ENCODE measurements at places on chromosomes 7 and 10. TPM values are rescaled to one million over a fixed set of nuclear protein-coding genes. Genes with fewer than 3 reads are reported as not detected.

The CLDN4 gene
- total RNA-seq = 0.19 TPM

The FAM200A gene
- total RNA-seq = 5.9 TPM

The LIPF gene
- total RNA-seq = not detected

The CFAP46 gene
- total RNA-seq = not detected

The PPP1R9A gene
- total RNA-seq = 7.4 TPM

The AQP1 gene
- total RNA-seq = 680 TPM

DNA sequence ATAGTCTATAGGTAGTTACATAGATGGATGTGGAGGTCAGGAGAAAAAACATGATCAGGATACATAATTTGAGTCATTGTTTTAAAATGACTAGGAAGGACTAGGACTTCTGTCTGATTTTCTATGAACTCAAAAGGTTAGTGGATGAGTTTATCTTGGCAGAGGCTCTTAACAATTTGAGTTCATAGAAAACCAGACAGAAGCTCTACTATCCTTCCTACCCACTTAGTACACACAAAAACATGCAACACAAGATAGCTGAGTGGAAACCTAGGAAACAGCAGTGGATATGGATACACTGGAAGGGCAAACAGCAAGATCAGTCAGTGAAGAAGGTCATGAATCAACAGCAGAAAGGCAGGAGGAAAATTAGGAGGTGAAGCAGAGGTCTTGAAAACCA, 84.6 kb downstream of the VPS50 start:
- DNase-seq = no peak

DNA sequence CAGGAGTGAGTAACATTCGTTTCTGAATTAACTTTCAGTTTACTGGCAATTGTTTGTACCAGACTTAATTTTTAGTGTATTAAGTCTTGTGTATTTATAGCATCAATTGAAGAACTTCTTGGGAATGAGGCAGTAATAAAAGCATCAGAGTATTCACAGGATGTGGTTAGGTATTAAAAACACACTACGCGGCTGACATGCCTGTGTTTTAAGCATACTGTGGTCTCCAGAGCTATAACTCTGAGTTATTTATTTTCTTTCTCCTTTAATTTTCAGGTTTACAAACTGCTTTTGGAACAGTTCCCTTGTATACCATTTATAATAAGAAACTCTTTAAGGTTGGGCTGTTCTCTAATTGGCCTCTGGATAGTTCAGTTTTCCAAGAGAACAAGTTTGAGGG, 626.1 kb upstream of the NRG3 start:
- DNase-seq = no peak

GRCh38 chr10:33434933-33435332, 100.5 kb upstream of the NRP1 start:
- DNase-seq = no peak

- DNase-seq = no peak
These were observed 335.3 kb downstream of the GLRX3 start for GRCh38 chr10:130471486-130471885.

GRCh38 chr7:52569151-52569550, 466.3 kb upstream of the POM121L12 start:
- no peak for DNase-seq

DNA sequence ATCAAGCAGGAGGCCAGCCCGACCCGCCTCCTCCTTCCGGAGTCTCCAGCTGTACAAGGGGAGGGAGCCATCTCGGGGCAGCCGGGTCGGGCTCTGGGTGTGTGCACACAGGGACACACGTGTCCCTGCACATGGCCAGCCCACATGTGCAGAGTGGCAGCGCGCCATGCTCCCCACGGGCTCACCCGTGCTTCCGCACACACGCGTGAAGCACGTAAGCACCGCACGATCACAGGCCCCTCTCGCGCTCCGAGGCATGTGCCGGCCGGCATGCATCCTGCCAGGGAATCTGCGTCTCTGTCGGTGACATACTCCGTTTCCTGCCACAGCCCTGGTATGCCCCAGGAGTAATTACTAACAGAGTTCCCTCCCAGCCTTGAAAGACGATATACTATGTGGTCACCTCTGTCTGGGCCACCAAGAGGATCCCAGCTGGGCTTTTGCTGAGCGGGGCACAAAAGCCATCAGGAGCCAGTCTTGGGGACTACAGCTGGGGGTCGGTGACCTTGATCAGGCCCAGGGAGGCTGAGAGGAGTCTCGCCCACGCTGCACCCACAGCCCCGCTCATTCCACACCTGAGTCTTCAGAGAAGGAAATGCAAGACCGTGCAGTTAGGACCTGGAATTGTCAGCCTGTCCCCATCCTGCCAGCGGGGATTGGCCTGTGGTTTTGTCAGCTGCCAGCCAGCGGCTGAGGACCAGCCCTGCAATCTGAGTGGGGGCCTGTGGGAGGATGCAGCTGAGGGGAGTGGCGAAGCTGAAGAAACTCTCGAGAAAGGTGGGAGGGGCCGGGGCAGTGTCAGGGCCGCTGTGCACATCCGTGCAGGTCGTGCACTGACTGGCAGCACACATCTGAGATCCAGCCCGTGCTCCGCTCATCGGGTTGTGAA, 11.0 kb upstream of the LFNG start:
- DNase-seq = peak; percentile 84

DNA sequence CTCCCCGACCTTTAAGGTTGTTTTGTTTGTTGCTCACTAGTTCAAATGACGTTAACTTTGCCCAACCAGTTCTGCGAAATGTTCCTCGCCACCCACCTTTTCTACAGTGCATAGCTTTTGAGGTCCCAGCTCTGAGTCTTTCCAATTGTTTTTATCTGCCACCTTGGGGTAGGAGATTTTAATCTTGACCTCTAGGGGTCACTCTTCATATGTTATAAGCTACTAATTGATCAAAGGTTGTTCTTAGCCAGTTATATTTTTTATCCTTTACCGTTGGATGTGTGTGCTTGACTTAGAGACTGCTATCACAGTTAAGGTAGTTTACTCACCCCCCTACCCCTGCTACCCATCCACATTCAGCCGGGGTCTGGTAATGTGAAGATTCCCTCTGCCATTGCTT, 372.4 kb downstream of the SUGCT start:
- DNase-seq = no peak

DNA sequence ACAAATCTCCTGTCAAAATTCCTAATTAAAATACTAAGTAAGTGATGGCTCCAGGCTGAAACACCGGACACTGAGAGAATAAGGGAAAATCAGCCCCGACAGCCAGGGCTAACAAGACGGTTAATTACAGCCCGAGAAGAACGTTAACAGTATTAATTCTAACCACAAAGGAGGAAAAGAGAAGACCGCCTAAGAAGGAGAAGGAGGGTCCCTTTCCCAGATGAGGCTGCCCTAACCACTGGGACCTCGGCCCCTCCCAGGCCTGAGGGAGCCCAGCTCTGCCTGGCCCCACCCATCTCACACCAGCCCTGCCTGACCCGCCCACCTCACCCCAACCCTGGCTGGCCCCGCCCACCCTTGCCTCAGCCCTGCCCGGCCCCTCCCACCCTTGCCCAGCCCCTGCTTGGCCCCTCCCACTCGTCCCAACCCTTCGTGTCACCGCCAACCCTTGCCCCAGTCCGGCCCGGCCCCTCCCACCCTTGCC, 51.3 kb downstream of the PWWP2B start:
- peak; percentile 89 for DNase-seq

DNA sequence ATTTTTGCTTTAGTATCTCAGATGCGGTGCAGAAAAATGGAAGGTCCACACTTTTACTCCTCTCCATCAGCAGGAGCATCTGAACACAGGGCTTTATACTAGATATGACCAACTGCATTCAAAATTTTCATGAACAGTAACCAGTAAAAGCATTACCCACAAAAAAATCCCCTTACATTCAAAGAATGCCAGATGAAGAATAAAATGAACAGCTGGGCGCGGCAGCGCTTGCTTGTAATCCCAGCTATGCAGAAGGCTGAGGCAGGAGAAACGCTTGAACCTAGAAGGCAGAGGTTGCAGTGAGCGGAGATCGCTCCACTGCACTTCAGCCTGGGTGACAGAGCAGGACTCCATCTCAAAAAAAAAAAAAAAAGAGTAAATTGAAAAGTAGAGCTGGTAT, 3.1 kb downstream of the SAR1A start:
- DNase-seq = no peak

DNA sequence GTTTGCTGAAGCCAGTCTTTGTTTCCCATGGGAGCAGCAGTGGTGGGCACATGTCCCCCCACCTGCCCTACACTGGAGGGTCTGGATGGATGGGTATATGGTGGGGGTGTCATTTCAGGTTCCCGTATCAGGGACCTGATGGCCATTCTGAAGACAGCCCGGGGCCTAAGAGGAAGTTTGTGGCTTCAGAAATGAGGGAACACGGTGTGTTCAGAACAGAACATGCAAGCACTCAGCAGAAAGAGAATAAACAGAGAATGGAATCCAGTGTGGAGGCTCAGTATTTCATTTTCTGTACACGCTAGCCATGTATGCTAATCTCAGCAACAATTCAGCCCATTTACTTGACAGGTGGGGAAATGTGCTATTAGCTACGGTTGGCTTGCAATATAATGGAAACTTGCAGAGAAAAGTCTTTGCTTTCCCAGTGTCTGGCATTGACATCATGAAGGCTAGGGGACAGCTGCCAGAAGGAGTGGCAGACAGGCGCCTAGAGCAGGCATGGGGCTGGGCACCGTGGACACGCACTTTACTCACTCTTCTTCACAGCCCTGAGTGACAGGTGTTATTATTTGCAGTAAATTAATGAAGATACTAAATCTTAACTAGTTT, 98.6 kb downstream of the ELMO1 start:
- DNase-seq = no peak

GRCh38 chr7:47677664-47678063, 95.8 kb upstream of the TNS3 start:
- DNase-seq = no peak

GRCh38 chr10:117929327-117930067, 117.2 kb downstream of the RAB11FIP2 start:
- no peak for DNase-seq

GRCh38 chr10:49599546-49599945, 10.6 kb upstream of the SLC18A3 start:
- no peak for DNase-seq

DNA sequence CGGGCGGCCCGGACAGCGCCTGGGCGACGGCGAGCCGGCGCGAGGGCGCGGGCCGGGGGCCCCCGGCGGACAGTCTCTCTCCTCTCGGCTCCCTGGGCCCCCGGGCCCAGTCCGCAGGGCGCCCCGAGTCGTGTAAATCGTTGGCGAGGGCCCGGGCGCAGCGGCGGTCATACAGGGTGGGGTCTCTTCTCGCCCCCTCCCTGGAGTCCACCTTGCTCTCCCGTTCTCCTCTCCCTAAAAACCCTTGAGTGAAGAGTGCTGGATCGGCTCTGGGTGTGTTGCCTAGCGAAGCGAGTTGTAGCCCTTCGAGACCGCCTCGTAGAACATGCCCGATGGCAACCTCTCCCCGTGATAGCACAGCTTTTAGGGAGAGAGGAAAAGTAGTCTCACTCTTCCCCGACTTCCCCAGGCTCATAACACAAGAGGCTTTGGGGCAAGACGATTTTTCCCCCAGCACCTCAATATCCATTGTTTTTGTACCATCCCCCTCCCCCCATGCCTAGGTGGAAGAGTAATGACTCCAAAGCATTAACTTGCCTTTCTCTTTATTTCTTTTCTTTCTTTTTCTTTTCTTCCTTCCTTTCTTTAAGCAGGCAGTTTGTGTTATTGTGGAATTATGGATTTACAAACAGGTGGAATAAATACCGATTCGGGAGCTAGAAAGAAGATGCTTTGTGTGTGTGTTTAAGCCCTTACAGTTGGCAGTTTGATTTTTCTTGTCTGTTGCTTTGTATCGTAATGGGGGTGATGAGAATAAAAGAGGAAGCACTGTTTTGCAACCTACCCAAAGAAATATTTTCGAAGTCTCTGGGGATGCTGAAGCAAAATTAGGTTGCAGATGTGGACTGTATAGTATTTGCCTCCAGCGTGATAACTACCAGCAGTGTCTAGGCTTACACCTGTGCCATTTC, 822 bp downstream of the SHOC2 start:
- DNase-seq = peak; percentile 62

DNA sequence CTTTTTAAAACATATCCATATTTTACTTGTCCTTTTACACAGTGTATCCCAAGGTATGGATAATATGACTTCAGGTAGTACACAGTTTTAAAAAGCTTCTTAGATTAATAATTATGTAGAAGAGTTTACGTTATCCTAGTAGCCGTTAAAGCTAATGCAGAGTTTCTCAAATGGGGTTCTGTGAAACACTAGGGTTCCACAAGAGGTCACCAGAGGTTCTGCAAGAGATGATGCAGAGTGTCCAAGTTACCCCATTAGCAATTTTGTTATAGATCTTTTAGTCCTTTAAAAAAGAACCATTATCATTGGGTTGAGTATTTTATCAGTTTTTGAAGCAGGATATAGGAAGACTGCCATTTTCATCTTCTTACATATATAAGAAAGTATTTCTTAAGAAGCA, 298.9 kb upstream of the HPS1 start:
- no peak for DNase-seq

- no peak for DNase-seq
These were observed 3.0 kb downstream of the TMEM273 start for GRCh38 chr10:49185213-49185612.

GRCh38 chr7:108634535-108634934, 64.9 kb downstream of the DNAJB9 start:
- no peak for DNase-seq

DNA sequence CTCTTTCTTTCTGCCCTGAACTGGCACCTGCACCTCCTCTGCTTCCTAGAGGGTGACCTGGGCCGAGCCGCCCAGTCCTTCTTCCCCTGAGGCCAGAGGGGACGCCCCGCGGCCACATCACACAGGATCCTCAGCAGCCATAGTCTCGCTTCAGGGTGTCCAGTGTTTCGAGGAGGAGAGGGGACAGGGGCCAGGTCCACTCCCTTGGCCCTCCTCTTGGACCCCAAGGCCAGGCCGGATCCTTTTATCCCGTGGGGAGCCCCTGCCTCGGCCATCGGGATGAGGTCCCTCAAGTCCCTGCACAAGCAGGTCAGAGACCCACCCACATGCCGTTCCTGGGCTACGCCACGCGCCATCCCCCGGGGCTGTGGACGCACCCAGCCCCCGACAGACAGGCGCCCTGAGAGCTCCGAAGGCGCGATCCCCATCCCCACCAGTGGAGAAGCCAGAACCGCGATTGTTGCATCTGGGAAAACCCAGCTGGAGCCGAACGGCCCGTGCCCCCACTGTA, 3.6 kb downstream of the BHLHA15 start:
- peak; percentile 39 for DNase-seq

- no peak for DNase-seq
These were observed 7.7 kb downstream of the RHEB start for GRCh38 chr7:151511946-151512345.

- no peak for DNase-seq
These were observed 50.8 kb upstream of the AOAH start for GRCh38 chr7:36775061-36775620.

GRCh38 chr7:34059136-34059828, 153.9 kb downstream of the BMPER start:
- no peak for DNase-seq
